ENCODE measurements at places on chromosomes 7 and 10. TPM values are rescaled to one million over a fixed set of nuclear protein-coding genes. Genes with fewer than 3 reads are reported as not detected.

SPDYE11 gene
- not detected for total RNA-seq

PRSS2 gene
- not detected for total RNA-seq

RAB11FIP2 gene
- 36.8 TPM for total RNA-seq

A1CF gene
- not detected for total RNA-seq

MTPN gene
- 83.3 TPM for total RNA-seq

PILRA gene
- total RNA-seq = 1.1 TPM

DNA sequence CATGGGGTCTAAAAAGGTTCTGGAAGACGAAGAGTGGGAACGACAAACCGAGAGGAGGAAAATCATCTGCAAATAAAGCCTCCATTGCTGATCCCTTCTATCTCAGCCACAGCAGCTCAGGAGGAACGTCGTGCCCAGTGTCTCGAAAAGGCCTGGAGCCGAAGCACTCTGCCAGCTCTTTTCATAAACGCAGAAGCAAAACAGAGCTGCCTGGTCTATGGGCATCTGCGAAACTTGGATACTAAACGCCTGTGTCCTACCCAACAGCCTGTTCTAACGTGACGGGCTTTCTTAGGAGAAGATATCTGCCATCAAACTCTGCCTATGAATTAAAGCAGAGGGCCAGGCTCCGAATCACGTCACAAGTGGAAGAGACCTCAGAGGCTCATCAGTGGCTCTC is 68.7 kb downstream of the GNA12 start:
- no peak for DNase-seq

- DNase-seq = no peak
Observed at GRCh38 chr10:11541296-11541695, 70.2 kb downstream of the USP6NL start.

DNA sequence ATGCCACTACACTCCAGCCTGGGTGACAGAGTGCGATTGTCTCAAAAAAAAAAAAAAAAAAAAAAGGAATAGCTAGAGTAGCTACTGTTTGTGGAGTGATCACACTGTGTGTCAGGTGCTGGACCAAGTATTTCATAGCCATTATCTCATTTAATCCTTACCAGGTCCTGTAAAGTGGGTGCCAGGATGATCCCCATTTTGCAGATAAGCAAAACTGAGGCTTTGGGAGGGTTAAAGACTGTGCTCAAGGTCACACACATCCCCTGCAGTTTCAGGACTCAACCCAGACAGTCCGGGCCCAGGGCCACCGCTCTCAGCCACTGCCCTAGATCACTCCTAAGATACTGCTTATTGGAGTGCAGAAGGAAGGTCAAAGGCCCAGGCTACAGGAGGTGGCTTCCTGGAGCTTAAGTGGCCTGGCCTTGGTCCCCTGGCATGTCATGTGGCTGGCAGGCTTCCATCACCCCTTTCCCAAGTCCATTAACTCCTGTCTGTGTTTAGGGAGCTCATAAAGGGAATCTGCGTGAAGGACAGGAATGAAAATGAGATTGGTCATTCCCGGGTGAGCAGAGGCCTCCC is 12.4 kb upstream of the WBP1L start:
- no peak for DNase-seq

DNA sequence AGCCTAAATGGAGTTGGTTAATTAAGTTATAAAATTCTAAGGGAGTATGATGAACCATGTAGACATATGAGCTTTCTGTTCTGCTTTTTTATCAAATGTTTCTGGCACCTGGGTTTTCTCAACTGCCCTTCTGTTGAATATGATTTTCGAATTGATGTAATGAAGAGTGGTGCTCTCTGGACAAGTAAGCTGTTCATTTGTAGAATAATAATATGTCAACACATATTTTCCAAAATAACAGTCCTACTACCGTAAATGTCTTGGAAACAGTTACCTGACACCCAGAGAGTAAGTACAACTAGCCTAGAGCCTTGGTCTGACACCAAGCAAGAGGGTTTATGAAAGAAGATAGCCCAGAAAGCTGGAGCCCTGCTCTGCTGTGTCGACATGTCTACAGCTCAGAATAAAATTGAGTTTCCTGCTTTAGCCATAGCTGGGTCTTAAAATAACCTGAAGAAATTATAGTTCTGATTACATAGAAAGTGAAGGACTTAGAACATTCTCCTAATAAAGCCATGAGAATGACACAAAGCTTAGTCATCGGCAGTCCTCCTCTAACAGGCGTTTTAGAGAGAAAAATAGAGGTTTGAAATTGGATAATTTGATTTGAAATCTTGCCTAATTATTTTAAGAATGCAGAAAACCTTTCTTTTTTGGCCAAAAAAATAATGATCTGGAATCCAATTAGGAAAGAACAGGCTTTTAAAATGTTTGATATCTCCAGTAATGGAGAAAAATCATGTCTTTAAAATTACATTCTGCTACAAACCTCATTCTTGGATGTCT is 25.1 kb downstream of the HDAC9 start:
- DNase-seq = peak; percentile 20

GRCh38 chr10:103759100-103759781 is 96.1 kb downstream of the SH3PXD2A start:
- peak; percentile 62 for DNase-seq

- no peak for DNase-seq
Observed at GRCh38 chr7:83684928-83685327, 36.0 kb upstream of the SEMA3E start.

DNA sequence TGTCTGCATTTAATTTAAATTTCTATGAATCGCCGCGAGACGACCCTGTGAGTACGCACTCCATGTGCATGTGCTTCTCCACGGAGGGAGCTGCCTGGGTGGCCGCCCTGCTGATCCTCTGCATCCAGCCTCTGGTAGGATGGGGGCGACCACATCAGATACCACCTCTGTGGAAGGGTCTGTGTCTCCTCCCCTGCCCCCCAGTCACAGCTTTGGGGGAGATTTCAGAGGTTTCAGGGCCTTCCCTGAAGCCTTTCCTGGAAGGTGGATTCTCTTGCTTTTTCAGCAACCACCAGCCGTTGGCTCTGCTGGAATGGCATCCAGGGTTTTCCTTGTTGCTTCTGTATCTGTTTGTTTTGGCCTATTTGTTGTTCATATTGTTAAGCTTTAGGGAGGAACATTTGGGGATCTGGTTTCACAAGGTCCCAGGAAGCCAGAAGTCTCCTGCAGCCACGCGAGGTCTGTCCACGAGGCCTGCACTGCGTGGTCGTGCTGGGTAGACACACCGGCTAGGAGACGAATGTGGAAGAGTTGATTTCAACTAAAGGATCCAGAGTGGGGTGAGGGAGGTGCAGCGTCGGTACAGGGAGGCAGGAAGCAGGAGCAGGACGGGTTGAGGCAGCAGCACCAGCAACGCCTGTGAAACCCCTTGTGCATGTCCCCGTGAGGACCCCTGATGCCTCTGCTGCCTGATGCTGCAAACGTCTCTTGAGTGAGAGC is 329.1 kb downstream of the PTPRN2 start:
- no peak for DNase-seq

DNA sequence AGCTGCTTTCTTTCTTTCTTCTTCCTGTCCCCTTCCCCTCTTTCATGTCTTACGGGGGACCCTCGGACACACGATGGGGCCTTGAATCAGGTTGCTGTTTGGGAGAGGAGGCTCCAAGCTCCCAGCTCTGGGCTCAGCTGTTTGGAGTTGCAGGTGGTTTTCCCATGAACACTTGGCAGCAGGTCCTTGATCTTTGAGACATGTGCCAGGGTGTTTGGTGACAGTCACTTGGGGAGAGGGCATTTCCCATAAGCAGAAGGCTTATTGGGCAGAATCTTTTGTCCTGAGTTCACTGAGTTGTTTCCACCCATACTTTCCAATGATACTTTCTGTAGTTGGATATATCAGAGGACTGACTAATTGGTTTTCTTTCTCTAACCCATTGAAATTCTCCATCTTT is 104.7 kb upstream of the SH2B2 start:
- peak; percentile 56 for DNase-seq

DNA sequence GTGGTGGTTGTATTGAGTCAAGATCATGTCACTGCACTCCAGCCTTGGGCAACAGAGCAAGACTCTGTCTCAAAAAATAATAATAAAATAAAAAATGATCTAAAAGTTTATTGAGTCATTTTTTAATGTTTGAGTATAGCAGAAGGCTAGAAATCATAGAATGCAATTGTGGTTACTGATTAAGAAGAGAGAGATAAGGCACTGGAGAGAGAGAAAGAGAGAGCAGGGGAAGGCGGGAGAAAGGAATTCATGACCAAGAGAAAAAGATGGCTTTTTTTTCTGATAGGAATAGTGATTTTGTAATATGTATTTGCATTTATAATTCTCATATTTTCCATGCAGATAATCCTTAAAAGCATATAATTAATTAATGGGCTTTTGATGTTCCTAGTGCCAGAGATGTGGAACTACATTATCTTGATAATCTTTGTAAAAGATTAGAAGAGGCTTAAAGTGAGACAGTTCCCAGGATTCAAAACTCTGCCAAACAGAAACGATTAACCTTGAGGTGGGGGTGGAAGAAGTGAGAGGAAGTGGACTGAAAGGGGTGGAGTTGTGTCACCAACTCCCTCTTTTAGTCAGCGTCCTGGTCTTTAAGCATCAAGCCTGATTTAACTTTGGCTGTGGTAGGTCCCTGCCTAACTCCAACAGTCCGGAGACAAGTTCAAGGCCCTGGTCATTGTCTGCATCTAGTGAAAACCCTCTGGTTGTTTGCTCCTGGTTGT is 76.2 kb downstream of the CHN2 start:
- no peak for DNase-seq

- no peak for DNase-seq
Observed at GRCh38 chr10:96636551-96636950, 49.7 kb upstream of the TM9SF3 start.

- DNase-seq = no peak
Observed at GRCh38 chr7:36978461-36978860, 254.2 kb upstream of the AOAH start.

DNA sequence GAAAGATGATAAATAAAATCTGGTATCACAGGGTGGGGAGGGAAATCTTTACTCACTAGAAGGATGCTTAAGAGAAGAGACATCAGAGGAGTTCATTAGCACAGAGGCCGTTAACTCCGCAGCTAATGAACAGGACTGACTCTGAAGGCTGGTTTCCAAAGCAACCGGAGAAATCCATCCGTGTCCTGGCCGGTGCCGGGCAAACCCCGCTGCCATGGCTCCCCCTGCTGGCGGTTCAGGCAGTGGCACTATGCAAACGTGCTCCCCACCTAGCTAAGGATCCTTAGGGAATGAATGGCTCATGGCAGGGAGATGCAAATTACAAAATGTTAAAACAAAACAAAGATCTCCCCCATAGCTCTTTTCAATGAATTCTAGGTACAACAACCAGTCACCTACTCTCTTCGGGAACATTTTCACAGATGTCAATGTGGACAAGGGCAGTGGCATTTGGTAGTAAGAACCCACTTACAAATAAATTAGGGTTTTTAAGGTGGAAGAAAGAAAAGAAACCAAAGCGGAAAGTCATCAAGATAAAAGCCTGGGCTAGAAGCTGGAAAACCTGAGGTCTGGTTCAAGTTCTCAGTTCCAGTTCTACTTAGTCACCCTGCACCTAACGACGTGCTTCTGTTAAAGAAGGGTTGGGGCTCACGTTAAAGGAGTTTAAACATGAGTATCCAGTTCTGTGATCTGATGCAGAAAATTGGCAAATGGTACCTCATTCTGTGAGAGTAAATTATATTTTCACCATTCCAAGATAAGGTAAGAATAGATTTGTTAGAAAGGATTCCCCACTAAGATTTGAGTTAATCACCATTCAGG is 138.2 kb downstream of the SVIL start:
- peak; percentile 74 for DNase-seq

DNA sequence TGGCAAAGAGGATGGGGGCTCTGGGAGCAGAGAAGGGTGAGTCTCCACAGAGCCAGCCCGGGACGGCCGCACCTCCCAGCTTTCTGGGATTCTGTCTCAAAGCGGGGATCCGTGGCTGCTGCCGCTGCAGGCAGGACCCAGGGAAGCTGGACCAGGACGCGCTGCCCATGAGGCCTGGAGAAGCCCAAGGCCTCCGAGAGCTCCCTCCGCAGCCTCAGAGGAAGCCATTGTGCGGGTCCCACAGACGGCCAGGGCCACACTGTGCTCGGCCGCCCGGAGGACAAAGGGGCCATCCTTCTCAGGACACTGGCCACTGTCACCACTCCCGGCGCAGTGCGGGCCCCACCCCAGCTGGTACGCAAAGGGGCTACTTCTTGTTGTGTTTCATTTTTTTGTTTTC is 79.3 kb upstream of the PDGFA start:
- no peak for DNase-seq

GRCh38 chr7:16060502-16060901 is 360.8 kb downstream of the CRPPA start:
- no peak for DNase-seq

GRCh38 chr7:46547044-46547443 is 626.0 kb upstream of the IGFBP3 start:
- DNase-seq = no peak

DNA sequence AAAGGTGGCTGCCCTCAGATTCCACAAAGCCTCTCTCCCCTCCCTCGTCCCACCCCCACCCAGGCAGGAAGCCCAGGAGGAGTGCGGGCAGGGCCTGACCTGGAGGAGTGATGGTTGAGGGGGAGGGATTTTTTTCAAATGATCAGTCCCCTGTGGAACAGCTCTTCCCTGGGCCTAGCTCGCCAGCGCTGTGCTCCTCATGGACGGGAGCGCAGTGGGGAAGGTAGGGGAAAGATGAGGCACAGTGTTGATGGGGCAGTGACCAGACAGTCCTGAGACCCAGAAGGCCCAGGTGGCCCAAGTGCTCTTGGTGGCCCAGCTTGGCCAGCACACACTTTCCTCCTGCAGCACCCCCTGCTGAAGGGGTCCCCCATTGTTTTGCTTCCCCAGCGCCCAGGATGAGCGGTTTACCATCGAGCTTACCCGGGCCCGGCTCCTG is 8.5 kb downstream of the SAP25 start:
- DNase-seq = no peak

GRCh38 chr7:138032186-138032585 is 30.3 kb upstream of the CREB3L2 start:
- no peak for DNase-seq

- DNase-seq = no peak
Observed at GRCh38 chr10:16656895-16657294, 135.2 kb upstream of the C1QL3 start.

- peak; percentile 60 for DNase-seq
Observed at GRCh38 chr7:148982654-148983199, 45.6 kb downstream of the PDIA4 start.

GRCh38 chr7:52909131-52909530 is 126.3 kb upstream of the POM121L12 start:
- no peak for DNase-seq

DNA sequence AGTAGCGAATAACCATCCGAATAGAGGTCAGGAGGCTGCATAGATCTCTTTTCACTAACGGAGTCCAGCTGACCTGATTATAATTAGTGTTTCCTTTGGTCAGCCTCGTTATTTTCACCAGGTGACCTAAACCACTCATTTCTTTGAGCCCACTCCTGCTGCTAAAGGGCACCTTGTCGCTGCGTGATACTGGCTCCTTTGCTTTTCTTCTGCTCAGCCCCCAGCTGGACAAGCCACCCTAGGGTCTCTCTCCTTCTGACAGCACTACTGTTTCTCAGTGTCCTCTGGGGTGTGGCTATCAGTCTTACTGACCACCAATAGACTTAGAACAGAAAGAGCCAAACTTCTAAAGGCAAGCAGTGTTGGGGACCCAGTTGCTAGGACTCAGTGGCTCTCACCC is 2.7 kb upstream of the IGFBP3 start:
- DNase-seq = no peak

GRCh38 chr7:41476460-41476803 is 226.5 kb downstream of the INHBA start:
- no peak for DNase-seq

GRCh38 chr7:5334671-5335070 is 51.9 kb downstream of the SLC29A4 start:
- no peak for DNase-seq

GRCh38 chr7:5063698-5064097 is 18.0 kb downstream of the RBAK start:
- no peak for DNase-seq

- no peak for DNase-seq
Observed at GRCh38 chr10:44571701-44572100, 186.8 kb upstream of the CXCL12 start.
